ENCODE measurements at places on chromosomes 6 and 20.

DNA sequence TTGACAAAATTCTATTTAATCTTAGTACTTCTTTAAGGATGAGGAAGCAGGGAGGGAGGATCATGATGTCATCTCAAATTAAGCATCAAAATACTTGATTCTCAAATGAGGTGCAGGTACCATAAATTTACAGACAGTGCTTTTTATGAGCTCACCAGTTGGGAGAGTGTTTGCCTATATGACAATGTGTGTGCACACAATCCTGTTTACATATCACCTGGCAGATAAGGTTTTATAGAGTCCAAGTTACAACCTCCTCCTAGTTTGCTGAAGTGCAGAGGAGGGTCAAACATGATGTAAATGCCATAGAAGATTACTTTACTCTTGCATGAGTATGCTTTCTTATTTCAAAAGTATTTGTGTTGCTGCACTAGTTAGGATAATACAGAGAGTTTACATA lies 6.4 kb downstream of the ATXN1 start:
- no peak for DNase-seq

DNA sequence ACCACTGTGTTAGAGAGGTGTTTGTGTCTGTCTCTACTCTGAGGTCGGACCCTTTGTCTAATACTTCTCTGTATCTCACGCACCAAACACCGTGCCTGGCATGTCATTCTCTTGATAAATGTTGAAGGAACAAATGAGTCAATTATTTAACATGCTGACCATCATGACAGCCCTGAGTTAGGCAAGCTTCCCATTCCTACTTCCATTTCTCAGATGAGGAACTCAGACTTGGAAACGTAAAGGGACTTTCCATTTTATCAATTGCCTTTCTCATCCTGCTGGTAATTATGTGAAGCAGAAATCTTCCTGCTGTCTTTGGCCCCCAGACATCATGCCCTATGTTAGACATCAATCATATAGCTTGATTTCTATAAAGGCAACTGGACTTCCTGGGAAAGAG lies 227.0 kb upstream of the ECI2 start:
- DNase-seq, result no peak

DNA sequence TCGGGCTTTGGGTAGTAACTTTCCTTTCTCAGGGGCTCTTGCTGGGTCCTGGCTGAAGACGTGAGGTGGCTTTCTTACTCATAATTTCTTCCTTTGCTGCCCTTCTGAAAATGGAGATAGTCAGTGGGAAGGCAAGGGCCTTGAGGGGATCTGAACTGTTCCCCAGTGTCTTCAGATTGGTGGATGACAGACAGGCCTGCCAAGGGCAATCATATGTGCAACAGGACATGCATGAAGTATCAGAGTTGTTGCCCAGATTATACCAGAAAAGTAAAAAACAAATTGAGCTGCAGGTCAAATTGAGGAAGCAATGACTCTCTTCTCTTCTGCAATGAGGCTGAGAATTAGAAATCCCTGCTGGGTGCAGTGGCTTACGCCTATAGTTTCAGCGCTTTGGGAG lies 71.6 kb upstream of the PAX1 start:
- no peak for DNase-seq

DNA sequence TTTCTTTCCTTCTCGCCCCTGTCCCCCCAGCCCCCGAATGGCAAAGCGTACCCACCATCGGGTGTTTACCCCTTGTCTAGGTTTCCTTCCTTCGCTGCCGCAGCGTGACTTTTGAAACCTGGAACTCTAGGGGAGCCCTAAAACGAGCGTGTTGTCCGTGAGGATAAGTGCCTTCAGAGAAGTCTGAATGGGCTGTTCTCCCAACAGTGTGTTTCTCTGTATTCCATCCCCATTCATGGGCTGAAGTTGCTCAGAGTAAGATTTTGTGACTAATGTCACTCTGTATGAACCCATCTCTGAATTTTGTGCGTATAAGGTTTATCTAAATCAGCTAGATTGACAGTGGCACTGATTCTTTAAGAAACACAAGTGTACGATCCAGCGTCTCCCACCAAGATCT lies 949 bp downstream of the MACROD2 start:
- DNase-seq, result no peak

DNA sequence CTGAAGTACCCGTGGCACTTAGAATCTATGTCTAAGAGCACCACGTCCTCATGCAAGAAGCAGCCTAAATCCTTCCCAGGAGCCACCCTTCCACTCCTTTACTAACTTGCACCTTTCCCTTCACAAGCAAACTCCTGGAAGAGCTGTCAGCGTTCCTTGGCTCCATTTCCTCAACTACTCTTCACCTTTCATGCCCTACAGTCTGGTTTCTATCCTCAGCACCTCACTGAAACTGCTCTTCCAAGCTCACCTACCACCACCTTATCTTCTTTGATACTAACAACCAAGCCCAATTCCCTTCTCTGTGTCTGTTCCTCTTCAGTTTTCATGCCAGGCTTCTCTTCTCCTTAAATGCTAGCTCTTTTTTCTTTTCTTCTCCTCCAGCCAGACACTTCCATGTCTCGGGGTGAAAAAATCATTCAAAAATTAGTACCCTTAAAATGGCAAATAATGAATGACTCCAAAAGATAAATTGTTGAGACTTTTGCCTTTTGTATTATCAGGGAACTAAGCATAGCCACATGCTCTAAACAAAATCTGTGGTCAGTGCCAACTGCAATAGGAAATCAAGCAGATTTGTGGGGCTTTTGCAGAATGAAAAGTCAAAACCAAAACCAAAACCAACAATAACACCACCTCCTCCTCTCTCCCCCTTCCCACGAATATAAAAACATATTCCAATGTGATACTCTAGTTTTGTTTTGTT lies 149.6 kb upstream of the KCNK16 start:
- DNase-seq, result no peak

GRCh38 chr6:109104512-109104911 lies 9.2 kb downstream of the CEP57L1 start:
- no peak for DNase-seq

GRCh38 chr6:82385961-82386360 lies 22.3 kb downstream of the TPBG start:
- DNase-seq, result no peak

- DNase-seq, result no peak
Measured at GRCh38 chr6:1720620-1721322, 111.1 kb downstream of the FOXC1 start.

- no peak for DNase-seq
Measured at GRCh38 chr6:11194356-11195218, 37.9 kb downstream of the NEDD9 start.

DNA sequence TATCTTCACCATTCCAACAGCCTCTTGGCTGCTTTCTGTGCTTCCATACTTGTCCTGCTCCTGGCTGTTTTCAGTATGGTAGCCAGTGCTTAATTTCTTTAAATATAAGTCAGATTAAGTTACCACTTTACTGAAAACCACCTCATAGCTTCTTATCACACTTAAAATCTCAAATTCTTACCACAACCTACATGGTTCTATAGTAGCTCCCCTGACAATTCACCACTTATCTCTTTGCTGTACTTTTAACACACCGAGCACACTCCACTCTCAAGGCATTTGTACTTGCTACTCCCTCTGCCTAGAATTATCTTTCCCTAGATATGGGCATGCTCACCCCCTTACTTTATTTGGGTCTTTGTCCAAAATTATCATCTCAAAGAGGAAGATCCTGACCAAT lies 369.0 kb downstream of the TENT5A start:
- no peak for DNase-seq

DNA sequence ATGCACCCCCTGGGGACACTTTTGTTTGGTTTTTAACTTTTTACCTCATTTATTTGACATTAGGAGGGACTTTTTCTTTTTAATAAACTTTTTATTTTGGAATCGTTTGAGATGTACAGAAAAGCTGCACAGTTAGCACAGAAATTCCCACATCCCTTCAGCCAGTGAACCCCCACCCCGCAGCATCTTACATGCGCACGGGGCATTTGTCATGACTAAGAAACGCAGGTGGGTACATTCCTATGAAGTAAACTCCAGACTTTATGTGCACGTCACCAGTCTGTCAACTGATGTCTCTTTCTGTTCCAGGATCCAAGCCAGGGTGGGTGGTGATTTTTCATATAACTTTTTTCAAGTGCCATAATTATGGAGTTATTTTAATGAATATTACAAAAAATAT lies 4.9 kb upstream of the ZNF831 start:
- DNase-seq, result no peak

DNA sequence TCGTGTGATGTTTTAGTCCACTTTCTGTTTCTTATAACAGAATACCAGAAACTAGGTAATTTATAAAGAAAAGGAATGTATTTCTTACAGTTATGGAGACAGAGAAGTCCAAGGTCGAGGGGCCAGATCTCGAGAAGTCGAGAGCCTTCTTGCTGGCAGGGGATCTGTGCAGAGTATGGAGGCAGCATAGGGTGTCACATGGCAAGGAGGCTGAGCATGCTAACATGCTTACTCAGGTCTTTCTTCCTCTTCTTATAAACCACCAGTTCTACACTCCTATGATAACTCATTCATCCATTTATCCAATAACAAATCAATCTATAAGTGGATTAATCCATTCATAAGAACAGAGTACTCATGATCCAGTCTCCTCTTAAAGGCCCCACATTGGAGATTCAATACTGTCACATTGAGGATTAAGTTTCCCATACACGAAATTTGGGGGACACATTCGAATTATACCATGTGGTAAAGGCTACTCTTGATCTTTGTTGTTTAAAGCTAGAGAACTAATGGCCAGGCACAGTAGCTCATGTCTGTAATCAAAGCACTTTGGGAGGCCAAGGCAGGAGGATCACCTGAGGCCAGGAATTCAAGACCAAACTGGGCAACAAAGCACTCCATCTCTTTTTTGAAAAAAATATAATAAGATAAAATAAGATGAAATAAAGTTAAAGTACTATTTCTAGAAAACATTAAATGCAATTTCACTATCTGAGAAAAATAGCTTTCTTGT lies 2.1 kb downstream of the GOPC start:
- DNase-seq, result no peak

All from activated naive CD8-positive, alpha-beta T cell treated with anti-CD3 and anti-CD28 coated beads, Interleukin-2, amount 10 ng/mL, durations not matched to agents 7 days and 5 days (primary cell).